ENCODE measurements at places on chromosomes 11 and 22.
A peak's percentile ranks its signal among the peaks of the same experiment; 100 is the strongest.

DNA sequence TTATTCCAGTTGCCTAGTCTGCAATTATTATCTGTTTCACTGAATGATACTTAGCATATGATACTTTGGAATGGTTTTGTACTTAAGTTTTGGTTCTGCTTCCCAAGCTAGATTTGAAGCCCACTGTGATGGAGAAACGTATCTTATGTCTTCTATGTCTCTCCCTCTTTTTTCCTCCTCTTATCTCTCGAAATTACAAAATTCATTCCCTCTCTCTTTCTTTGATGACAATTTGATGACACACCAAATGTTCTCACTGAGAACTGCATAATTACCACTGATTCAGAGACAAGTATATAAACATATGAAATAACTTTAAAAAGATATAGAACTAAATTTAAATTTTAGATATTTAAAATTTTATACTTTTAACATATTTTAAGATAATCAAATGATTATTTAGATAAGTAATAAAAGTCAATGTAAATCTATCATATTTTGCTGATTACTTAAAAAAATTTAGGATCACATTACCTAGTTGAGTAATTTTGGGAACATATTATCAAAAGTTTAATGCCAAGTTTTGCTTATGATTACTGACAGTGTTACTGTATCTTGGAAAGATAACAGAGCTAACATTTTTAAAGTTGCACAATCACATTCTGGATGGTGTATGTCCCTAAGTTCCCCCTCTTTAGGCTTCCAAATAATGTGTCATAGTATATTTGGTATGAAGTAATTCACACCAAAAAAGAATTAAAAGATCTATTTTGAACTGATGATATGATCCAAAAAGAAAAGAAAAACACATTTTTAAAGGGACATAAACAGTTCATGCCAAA lies 255.3 kb downstream of the SBF2 start:
- DNase-seq, result peak; percentile 83

- DNase-seq, result peak; percentile 55
Observed at GRCh38 chr11:121958971-121959325, 157.1 kb downstream of the BLID start.

DNA sequence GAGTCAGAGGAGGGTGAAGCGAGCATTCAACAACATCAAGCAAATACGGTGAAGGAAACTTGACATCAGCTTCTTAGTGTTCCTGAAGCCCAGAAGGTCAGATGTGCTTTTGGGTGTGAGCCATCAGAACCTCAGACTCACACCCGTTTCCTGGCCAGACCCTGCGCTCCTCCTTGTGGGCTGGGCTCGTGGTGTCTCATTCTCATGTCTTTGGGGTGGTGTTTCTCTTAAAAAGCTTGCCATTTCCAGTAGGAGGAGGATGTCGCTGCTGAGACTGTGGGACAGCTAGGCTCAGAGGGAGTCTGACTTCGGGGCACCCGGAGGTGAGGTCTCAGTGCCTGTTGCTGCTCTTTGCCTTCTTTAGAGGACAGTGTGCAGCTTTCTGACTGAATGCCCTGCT lies 24.2 kb downstream of the PPFIBP2 start:
- DNase-seq, result peak; percentile 14

DNA sequence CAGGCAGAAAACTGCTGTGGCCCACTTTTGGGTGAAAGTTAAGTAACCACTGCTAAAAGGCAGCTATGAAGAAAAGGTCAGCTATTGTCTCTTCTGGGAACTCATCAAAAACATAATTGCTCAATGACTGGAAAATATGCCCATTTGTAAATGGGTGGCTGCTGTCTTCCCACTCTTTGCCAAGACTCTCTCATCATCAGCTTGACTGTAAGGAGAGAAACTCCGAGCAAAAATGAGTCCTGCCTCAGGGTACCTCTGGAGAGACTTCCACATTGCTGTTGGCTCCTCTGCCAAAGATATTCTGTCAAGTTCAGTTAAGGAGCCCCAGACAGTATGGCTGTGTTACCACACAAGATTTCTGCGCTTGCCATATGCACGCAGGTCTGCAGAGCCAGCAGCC lies 138.7 kb downstream of the BBOX1 start:
- no peak for DNase-seq

- no peak for DNase-seq
Observed at GRCh38 chr11:69155302-69156234, at the start of gene SMIM38. SMIM38 (plus strand) TSS chr11:69155935; CDS start chr11:69157847, 1,912 bp downstream.

- DNase-seq, result peak; percentile 84
Observed at GRCh38 chr11:83292709-83293456, 6.7 kb upstream of the CCDC90B start.

DNA sequence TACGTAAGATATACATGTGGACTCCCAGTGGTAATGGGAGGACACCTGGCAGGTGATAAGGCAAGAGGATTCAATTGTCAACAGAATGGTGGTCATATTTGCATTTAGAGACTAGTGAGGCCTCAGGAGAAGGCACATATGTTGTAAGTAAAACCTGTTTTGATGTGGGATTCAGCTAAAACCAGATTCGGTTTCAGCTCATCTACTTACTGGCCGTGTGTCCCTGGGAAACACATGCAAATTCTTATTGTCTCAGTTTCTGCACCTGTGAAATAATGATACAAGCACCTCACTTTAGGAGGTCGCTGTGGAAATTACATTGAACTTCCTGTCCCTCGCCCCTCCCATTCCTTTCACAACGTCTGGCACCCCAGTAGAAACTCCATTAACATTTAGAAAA lies 78.9 kb upstream of the FIBIN start:
- DNase-seq, result no peak
